KBM-7 (cell line): ENCODE measurements at places on chromosomes 1 and 21.

DNA sequence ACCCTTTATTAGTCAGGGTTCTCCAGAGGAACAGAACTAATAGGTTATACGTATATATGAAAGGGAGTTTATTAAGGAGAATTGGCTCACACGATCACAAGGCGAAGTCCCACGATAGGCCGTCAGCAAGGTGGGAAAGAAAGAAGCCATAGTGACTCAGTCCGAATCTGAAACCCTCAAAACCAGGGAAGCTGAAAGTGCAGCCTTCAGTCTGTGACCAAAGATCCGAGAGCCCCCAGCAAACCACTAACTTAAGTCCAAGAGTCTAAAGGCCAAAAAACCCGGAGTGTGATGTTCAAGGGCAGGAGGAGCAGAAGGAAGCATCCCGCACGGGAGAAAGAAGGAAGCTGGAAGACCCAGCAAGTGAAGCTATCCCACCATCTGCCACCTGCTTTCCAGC, 9.9 kb downstream of the IFNLR1 start:
- no peak for DNase-seq

DNA sequence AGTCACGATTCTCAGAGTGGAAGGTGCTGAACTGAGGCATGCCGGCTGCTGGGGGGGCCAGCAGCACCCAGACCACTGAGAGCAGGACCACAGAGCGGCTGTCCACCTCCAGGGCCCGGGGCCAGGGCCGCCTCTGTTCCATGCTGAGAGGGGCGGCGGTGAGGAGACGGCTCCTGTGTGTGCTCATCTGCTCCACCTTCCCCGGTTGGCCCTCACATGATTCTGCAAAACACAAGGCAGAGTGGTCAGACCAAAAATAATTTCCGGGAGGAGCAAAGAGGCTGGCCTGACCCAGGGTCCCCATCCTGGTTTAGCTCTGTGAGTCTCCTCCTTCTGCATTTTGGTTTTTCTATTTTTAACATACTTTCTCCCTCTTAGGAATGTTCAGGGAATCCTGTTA, 26.4 kb downstream of the PLXNA2 start:
- DNase-seq: no peak

DNA sequence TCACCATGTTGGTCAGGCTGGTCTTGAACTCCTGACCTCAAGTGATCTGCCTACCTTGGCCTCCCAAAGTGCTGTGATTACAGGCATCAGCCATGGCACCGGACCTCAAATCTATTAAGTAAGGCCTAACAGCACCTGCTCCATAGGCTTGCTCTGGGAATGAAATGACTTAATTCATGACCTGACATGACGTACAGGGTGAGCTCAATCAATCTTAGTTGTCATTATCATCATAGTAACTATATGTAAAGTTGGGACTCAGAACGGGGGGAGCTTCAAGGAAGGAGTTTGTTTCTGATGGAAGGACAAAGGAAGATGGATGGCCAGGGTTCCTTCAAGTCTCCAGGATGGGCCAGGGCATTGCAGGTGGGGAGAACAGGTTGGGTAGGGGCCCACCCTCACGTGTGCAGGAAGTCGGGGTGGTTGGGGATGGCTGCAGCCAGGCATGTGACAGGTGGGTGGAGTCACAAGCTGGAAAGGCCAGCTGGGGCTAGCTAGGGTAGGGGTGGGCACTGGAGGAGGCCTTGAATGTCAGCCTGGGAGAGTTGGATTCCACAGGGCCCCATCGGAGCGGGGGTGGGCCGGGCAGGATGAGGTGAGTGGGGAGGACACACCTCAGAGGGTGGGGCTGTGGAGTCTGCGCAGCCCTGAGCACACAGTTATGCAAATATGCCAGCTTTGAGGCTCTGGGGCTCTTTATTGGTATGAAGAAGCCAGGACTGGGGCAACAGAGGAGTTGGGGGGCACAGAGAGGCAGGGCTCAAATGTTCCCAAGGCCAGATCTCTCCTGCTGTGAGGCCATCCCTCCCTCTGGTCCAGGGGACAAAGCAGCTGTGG, 9.6 kb downstream of the TRIM62 start:
- DNase-seq: no peak

GRCh38 chr1:6109688-6110087, 64.0 kb downstream of the KCNAB2 start:
- DNase-seq: no peak

DNA sequence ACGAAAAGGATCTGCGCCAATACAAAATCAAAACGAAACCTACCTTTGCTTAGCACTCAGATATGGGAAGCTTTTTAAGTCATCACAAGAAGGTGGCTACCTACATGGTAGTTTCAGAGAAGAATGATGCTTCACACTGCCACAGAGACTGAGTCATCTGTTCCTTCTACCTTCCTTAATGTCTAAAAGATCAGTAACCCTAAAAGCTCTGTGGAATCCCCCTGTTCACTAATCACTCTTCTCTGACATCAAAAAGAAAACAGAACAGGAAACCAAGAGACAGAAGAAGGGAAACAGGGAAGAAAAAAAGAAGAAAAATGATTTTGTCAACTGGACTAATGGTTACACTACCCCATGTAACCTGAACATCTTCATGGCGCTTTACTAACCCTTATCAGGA, 177.2 kb downstream of the SMYD3 start:
- no peak for DNase-seq

DNA sequence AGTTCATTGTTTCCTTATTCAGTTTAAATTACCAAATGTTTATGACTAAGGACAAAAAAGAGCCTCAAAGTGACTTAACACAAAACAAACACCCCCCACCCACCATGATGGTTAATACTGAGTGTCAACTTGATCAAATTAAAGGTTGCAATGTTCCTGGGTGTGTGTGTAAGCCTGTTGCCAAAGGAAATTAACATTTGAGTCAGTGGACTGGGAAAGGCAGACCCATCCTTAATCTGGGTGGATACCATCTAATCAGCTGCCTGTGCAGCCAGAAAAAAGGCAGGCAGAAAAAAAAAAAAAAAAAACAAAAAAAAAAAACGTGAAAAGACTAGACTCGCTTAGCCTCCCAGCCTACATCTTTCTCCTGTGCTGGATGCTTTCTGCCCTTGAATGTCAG, 543.4 kb downstream of the NEGR1 start:
- no peak for DNase-seq

- no peak for DNase-seq
Measured at GRCh38 chr1:157091186-157091585, 8.4 kb downstream of the ETV3L start.

GRCh38 chr1:44417351-44418021, 12.4 kb downstream of the RNF220 start:
- DNase-seq: no peak

- DNase-seq: no peak
Measured at GRCh38 chr1:236315518-236315917, 33.8 kb upstream of the ERO1B start.

DNA sequence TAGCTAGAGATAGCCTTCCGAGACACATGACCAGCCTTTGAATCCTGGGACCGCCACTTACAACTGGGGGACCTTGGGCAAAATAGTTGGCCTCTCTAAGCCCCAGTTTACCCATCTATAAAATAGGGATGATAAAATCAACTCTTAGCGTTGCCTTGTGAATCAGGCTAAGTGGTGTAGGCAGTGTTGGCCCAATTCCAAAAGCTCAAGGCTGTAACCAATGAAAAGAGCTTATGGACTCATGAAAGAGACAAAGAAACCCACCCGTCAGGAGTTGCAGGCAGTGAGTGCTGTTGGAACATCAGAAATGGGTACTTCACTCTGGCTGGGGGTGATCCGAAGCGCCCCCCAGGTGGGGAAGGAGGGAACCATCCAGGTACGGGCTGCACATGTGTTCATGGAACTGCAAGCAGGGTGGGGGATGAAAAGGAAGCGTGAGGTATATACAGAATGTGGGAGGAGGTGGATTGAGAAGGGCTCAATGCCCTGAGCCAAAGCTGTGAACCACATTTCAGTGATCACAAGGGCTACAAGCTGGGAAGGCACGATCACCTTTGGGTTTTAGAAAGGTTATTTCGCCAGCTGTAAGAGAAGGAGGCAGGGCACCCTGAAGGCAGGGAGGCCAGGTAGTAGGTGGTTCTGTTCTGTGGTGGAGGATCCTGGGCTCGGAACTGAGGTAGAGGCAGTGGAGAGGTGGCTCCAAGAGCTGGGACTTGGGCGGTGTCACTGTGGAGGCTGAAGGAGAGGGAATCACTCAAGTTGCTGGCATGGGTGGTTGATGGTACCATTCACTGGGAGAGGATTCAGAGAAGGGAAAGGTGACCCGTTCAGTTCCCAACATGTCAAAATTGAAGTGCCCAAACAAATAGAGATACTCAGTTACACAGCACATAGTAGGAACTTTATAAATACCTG, 11.4 kb upstream of the KIAA1614 start:
- DNase-seq: no peak

- DNase-seq: no peak
Measured at GRCh38 chr1:44437107-44437716, 32.2 kb downstream of the RNF220 start.

DNA sequence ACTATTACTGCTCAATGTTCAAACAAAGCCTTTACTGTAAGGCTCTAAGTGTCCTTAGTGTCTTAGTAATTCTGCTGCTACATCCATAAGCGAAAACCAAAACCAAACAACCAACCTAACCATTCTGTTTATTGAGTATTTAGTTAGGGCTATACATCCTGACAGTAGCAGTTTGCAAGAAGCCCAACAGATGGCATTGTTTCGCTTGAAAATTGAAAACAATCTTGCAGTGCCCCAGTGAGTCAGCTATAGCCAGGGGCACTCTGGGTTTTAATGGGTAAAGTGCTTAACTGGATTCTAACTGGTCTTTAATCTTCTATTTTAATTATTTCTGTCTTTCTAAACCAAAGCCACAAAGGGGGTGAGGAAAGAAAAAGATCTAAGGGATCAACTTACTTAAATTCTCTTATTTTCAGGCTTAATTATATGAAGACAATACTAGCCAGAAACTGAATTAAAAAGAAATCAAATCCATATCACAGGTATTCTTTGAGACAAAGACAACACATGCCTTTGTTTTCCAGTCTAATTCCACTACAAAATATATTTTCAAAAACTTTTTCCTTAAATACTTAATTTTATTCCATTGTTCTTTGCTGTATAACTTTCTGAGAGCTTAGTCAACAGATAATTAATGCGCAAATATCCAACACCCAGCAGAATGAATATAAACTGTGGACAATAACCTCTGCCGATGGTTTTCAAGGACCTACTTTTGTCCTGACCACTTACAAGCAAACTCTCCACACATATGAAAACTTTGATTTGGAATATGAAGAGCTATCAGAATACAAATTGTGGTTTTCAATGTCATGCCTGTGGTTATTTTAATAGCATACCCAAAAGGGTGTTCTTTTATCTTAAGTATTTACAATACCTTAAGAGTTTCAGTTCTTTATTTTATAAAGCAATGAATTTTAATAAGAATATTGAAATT, 15.2 kb downstream of the POGZ start:
- DNase-seq: peak; percentile 80

DNA sequence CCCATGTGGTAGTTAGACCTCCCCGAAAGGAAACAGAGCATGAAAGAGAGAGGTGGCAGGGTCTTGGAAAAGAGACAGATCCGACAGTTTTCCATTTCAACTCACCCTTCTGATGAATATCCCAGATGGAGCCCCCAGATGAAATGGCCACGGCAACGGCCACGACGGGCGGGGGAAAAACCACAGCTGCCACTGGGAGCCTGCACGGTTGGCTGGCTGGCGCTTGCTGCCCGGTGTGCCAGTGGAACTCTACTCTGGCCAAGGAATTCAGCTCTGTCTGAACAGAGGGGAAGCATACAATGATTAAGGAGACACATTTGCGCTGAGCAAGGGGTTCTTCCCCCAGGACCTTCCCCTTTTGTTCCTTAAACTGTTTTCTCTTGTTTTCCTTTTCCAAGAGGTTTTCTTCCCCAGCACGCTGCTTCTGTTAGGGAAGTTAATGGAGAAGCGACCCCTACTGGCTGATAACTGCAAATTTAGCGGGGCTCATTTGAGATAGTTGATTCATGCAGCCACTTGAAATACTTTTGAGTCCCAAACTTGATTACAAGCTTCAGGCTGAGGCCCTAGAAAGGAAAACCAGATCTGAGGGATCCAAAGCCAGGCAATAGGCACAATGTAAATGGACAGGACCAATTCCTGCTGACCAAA, 1122.5 kb downstream of the NCAM2 start:
- DNase-seq: peak; percentile 32
